ENCODE measurements at places on chromosomes 11 and 22.

DNA sequence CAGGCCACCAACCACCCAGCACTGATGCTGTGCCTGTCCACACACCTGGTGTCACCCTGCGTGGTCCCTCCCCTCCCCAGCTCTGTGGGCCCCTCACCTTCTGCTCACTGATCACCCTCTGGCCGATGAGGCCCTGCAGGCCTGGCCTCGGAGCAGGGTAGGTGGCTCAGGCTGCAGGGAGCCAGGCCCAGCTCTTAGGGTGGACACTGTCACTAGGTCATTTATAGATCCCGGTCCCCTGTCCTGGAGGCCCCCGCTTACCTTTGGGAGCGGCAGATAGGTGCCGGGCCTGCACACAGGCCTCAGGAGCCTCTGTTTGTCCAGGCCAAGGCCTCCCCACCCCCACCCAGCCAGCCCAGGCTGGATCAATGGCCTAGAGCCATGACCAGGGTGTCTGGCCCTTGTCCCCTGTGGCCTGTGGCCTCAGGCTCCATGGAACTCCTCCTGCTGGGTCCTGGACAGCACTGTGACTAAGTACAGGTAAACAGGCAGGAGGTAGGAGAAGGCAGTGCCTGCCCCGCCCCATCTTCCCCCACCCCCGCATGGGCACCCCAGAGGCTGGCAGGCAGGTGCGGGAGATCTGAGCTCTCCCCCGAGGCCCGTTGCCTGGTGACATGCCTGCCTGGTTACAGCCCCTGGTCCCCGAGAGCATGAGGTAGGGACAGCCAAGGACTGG lies at the start of gene TMPRSS6:
Gene TMPRSS6, minus strand, starts transcription at position 472 of the 676 bp plus-strand sequence. CDS start 6,296 bp downstream, outside the sequence.
- no peak for DNase-seq

DNA sequence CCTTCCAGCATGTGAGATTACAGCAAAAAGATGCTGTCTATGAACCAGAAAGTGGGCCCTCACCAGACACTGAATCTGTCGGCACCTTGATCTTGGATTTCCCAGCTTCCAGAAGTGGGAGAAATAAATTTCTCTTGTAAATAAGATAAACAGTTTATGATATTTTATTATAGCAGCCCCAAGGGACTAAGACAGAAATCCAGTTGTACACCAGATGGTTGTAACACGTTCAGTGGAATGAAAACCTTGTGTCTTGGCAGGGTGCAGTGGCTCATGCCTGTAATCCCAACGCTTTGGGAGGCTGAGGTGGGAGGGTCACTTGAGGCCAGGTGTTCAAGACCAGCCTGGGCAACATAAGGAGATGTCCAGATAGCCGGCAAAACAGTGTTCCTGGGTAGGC lies 61.8 kb downstream of the MCHR1 start:
- DNase-seq, result no peak

DNA sequence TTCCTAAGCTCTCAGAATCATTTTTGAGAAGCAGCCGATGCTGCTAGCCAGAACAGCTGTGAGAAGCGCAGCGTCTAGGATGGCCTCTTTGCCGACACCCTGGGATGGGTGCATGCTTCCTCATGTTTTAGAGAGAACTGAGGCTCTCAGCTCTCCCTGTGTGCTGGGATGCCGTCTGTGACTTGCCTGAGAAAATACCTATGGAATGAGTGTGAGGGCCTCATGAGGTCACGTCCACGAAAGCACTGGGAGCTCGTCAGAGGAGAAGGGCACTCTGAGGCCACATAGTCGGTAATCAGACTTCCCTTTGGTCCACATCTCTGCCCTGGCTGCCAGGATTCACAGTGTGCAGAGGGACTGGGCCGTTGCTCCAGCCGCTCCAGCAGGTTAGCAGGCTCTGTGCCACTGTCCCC lies 54.7 kb downstream of the MICAL3 start:
- no peak for DNase-seq

DNA sequence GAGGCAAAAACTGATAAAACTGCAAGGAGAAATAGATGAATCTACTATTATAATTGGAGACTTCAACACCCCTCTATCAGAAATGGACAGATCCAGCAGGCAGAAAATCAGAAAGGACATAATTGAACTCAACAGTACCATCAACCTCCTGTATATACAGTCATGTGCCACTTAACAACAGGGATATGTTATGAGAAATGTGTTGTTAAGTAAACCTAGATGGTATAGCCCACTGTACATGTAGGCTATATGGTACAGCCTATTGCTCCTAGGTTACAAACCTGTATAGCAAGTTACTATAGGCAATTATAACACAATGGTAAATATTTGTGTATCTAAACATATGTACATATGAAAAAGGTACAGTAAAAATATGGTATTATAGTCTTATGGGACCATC lies 66.8 kb upstream of the PHF21A start:
- no peak for DNase-seq

GRCh38 chr11:69122630-69123431 lies 32.9 kb upstream of the SMIM38 start:
- DNase-seq, result peak; percentile 73

DNA sequence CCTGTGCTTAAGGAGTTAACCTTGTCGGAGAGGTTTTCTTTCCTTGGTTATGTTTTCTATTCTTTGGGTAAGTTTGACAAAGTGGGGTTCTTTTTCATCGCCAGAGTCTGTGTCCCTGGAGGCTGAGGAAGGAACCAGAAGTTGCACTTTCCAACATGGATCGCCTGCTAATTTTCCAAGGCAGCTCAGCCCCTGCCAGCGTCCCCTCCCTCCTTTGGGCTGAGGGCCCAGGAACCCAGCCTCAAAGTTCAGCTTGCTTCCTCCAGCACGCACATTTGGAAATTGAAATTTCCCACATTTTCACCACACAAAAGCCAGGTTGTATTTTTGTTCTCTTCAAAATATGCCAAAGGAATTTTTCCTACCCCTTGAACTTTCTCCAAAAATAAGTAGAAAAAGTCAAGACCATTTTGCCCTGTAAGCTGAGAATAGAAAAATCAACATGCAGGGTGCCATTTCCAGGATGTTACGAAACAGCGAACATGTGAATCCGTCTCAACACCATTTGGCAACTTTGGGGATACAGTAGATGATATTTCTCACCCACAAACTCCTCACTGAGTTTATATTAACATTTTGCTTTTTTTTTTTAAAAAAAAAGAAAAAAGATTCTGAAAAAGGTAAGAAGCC lies 343.5 kb downstream of the TENM4 start:
- no peak for DNase-seq

- DNase-seq, result no peak
Measured at GRCh38 chr11:62242021-62242420, at the start of gene SCGB1D2. TSS of gene SCGB1D2 (plus strand) at chr11:62242239. CDS start at chr11:62242308, 69 bp downstream.

DNA sequence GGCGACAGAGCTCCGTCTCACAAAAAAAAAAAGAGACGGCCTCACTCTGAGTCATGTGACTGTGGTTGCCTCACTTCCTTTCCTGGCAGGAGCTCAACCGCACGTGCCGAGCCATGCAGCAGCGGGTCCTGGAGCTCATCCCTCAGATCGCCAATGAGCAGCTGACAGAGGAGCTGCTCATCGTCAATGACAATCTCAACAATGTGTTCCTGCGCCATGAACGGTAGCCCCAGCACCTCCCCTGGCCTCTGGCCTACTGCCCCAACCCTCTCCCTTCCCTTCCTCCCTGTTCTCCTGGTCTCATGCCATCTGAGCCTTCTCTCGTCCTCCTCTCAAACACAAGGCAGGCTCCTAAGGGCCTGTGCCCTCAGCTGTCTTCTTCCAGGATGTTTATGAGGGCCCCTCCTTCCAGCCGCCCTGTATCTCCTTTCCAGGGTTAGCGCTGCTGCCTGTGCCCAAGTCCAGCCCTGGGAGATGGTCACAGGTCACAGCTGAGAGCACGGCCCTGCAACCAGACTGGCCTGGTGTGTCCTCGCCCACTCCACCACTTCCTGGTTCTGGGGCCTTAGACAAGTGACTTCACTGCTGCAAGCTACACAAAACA lies 30.7 kb downstream of the TOM1 start:
- DNase-seq, result peak; percentile 39

- no peak for DNase-seq
Measured at GRCh38 chr11:96211436-96211835, 131.6 kb downstream of the MAML2 start.

DNA sequence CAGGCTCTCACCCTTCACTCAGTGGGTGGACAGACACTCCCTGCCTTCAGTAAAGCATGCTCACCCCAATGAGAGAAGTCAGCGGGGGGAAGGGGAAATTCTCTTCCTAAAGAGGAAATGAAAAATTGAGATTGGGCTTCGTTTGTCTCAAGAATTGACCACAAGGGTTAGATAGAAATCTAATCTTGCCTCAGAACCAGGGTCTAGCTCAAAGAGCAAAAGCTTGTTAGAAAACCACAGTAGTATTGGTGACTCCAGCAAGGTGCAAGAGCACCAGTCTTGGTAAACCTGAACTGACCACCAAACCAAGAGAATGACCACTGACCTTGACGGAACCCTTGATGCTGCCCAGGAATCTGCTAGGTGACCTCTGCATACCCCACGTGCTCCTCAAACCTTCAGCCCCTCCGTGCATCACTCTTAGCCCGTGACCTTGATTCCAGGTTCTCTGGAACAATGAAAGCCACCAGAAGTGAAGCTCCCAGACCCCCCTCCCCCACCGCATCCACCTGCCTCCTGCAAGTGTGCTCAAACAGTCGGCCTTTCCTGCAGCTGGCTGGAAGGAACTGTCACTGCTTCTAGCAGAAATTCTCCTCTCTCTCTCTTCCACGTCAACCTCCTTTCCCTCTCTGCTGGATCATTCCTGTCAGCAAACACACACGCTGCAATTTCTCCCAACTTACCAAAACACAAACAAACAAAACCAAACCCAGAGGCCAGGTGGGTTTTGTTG lies 3.1 kb upstream of the TMA7B start:
- no peak for DNase-seq

DNA sequence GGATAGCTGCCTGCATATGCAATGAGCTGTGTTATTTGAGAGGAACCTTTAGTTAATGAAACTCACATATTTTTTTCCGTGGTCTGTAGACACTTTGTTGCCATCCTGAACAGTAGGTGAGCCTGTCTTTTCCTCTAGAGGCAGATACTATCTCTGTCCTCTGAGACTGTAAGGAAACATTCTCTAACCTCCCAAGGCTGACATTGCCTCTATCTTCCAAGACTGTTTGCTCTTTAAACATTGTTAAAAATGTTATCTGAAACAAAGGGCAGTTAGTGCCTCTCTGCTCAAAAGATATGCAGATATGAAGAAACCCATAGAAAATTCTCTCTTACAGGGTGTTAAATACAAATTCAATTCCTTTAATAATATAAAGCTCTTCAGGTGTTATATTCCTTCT lies 963.8 kb upstream of the CNTN5 start:
- DNase-seq, result no peak

GRCh38 chr11:63510360-63511047 lies 4.6 kb downstream of the LGALS12 start:
- no peak for DNase-seq

DNA sequence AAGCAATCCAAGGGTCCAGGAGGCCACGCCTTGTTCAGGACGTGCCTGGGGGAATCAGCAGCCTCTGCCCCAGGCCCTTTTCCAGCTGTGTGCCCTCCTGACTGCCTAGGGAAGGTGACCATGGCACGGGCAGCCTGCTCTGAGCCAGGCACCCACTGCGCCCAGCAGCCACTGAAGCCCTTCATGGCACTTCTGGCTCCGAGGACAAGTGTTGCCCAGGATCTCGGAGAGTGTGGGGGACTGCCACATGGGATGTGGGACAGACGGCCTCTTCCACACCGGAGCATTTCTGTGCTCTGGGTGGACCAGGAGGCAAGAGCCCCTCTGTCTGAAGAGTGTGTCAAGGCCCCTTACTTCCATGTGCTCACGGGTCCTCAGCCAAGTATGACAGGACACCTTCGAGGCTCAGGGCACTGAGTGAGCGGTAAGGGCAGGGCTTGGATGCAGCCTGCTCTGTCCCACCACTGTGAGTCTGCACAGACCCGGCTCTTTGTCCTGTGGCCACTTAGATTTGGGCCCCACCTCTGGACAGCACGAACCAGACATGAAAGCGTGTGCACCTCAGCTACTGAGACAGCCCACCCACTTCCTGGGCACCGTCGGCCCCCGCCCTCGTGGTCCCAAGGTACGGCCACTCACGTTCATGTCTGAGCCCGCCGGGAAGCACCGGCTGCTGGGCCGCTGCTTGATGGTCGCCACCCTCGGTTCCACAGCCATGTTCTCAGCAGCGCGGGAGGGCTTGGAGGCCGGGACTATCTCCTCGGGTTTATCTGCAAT lies 93.6 kb downstream of the CTTN start:
- no peak for DNase-seq

GRCh38 chr11:36376009-36376887 lies 80.2 kb downstream of the PRR5L start:
- no peak for DNase-seq

- DNase-seq, result no peak
Measured at GRCh38 chr11:126129727-126130671, 67.3 kb upstream of the CDON start.

DNA sequence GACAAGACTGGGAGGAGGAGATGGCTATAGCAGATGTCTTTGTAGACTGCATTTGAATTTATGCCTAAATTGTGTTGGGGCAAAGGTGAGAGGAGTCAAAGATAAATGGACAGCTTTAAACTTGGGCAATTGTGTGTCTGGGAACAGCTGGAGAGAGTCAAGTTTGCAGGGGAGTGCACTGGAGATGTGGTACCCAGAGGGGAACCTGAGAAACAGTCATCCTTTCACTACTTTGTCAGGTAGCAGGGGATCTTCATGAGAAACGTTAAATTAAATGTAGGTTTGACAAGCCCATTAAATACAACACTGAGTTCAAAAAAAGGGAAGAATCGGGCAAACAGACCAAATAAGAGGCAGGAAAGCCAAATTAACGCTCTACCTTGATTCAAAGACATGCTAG lies 277.7 kb downstream of the OPCML start:
- no peak for DNase-seq

DNA sequence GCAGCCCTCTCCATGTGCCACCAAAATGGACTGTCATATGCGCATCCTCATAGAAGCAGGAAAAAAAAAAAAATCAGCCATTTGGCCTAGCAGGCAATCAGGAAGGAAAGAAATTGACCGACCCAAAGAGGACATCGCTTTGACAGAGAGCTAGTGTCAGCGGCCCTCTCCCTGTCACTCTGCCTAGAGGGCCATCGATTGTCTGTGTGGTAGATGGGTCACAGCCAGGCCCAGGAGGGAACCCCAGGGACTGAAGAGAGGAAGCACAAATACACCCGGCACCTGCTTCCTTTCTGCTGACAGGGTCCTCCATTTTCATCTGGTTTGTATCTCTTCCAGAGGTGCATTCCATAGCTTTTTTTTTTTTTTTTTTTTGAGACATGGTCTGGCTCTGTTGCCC lies 21.8 kb downstream of the VPS37C start:
- DNase-seq, result no peak

DNA sequence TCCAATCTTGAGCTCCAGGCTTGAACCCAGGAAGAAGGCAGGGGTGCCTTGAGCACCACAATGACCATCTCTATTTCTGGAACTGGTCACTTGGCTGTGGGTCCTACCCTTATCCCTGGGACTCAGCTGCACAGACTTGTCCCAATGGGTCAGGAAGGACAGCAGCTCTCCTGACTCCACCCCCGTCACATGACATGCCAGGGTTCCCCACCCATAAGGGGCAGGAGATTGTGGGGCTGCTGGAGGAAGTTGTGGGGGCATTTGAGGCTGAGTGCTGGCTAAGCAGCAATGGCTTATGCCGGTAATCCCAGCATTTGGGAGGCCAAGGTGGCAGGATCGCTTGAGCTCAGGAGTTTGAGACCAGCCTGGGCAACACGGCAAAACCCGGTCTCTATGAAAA lies 56.2 kb downstream of the NFAM1 start:
- DNase-seq, result no peak
